ENCODE measurements at places on chromosomes 3 and 15. TPM values are rescaled to one million over a fixed set of nuclear protein-coding genes. Genes with fewer than 3 reads are reported as not detected.

The DGKG gene
- polyA plus RNA-seq = 0.22 TPM

The TGM4 gene
- 1.3 TPM for polyA plus RNA-seq

The INKA1 gene
- polyA plus RNA-seq = 12.0 TPM

The ISLR2 gene
- polyA plus RNA-seq = not detected

- no peak overlapping the region for H3K27ac ChIP-seq
- no peaks in the 10 kb centered on the region for H3K4me1 ChIP-seq
- no peaks in the 10 kb centered on the region for H3K36me3 ChIP-seq
- H3K27me3 ChIP-seq = no peaks in the 10 kb centered on the region
- no peak for DNase-seq
- H3K4me3 ChIP-seq = no peak overlapping the region
These were observed 89.9 kb upstream of the RORA start for GRCh38 chr15:61318802-61319525.

DNA sequence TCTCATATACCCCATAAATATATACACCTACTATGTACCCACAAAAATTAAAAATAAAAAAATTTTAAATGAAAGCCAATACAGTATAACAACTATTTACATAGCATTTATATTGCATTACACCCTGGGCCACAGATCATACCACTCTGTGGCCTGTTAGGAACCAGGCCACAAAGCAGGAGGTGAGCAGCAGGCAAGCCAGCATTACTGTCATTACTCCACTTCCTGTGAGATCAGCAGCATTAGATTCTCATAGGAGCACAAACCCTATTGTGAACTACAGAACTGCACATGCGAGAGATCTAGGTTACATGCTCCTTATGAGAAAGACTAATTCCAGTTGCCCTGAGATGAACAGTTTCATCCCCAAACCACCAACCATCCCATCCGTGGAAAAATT lies 17.4 kb downstream of the FILIP1L start:
- H3K27ac ChIP-seq = no peak overlapping the region
- H3K36me3 ChIP-seq = no peaks in the 10 kb centered on the region
- no peaks in the 10 kb centered on the region for H3K4me1 ChIP-seq
- no peak overlapping the region for H3K4me3 ChIP-seq
- DNase-seq = no peak

GRCh38 chr3:66907136-66907535 lies 91.0 kb upstream of the KBTBD8 start:
- no peaks in the 10 kb centered on the region for H3K36me3 ChIP-seq
- no peaks in the 10 kb centered on the region for H3K4me1 ChIP-seq

DNA sequence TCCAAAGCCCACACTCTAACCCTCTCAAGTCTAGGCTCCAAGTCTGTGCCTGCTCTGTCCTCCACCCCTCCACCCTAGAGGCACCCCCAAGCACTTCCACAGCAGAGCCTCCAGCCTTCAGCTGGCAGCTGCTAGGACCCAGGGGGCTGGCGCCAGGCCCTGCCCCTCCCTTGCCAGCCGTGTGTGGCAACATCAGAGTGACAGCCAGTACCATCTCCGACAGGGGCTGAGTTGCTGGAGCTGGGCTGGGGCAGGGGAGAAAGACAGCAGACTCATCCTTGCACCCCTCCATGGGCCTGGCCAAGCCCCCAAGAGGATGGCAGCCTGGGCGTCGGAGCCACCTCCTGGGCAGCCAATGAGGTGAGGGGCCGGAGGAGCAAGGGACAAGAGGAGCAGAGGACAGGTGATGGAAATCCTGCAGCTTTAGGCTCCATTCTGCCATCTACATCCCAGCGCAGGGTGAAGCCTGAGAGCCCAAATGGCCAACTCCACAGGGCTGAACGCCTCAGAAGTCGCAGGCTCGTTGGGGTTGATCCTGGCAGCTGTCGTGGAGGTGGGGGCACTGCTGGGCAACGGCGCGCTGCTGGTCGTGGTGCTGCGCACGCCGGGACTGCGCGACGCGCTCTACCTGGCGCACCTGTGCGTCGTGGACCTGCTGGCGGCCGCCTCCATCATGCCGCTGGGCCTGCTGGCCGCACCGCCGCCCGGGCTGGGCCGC lies at the start of gene GPR62:
Gene GPR62, plus strand, starts transcription at position 207 of the 718 bp plus-strand sequence. Its CDS starts 272 bp downstream, at position 479.
- H3K27me3 ChIP-seq = peaks cover 28% of the 10 kb centered on the region
- no peak for DNase-seq
- peaks cover 19% of the 10 kb centered on the region for H3K36me3 ChIP-seq
- peak within 1 kb of the TSS; percentile 20 for H3K4me3 ChIP-seq
- H3K4me1 ChIP-seq = peaks cover 11% of the 10 kb centered on the region
- no peak within 1 kb of the TSS for H3K27ac ChIP-seq

- no peaks in the 10 kb centered on the region for H3K36me3 ChIP-seq
- peaks cover 6% of the 10 kb centered on the region for H3K4me1 ChIP-seq
- no peak overlapping the region for H3K27ac ChIP-seq
- no peak overlapping the region for H3K4me3 ChIP-seq
- no peaks in the 10 kb centered on the region for H3K27me3 ChIP-seq
- no peak for DNase-seq
These were observed 82.2 kb downstream of the PLXNA1 start for GRCh38 chr3:127065138-127065427.

DNA sequence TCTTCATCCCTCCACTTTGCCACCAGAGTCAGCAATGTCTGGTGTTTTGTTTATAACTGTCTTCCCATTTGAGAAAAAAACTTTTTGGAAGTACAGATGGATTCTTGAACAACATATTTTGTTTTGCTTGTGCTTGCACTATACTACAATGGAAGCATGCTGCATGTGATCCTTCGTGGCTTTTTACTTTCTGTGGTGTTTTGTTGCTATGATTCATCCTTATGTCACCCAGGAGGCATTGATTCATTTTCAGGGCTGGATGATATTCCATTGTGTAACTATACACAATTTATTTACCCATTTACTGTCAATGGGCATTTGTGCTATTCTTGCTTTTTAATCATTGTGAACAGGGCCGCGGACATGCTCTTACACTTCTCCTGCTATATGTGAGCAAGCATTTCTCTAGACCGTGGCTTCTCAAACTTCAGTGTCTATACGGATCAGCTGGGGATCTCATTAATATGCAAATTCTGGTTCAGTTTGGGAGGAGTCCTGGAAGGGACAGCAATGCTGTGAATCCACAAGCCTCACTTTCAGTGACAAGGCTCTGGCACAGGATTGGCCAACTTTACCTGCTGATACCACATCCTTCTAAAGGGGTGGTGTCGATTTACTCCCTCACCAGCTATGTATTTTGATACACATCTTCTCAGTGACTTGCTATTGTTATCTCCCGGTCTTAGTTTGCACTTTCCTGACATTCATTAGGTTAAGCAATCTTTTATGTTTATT lies 65.9 kb downstream of the POLR2M start:
- DNase-seq = no peak
- no peaks in the 10 kb centered on the region for H3K36me3 ChIP-seq
- H3K27ac ChIP-seq = no peak overlapping the region
- no peaks in the 10 kb centered on the region for H3K27me3 ChIP-seq

DNA sequence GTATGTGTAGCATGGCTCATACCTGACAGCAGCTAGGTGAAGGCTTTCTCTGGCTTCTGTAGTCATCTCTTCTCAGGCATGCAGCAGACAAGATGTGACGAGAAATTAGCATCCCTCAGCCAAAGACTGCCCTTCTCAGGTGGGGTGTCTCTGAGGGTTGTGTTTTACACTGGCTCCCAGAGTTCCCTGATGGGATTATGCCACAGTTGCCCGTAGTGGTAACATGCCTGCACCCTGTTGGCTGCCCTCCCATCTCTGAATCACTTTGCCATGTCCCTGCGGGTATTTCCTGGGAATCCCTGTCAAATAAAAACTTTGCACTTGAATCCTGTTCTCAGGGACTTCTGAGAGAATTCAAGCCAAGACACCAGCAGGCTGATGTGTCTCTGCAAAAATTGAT lies 70.5 kb downstream of the LRTM1 start:
- H3K27ac ChIP-seq = no peak overlapping the region
- peaks cover 4% of the 10 kb centered on the region for H3K27me3 ChIP-seq
- peaks cover 17% of the 10 kb centered on the region for H3K4me1 ChIP-seq
- no peak overlapping the region for H3K4me3 ChIP-seq
- no peak for DNase-seq
- H3K36me3 ChIP-seq = no peaks in the 10 kb centered on the region

DNA sequence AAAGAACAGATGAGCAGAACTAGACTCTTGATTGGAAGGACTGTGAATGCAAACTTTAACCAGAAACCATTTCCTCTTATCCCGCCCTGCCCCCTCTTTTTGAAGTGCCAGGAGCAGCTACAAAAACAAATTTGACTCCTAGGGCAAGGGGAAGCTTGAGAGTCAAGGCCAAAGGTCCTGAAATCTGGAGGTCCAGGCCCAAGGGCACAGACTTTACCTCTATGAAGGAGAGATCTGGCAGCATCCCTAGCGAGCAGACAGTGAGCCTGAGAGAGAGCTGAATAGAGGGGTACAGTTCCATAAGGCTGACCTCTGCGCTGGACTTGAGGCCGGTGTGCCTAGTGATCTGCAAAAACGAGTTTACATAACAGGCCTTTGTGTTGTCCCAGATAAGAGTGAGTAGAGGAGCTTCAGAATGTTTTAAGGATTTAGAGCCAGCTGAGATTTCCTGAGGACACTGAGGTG lies 5.1 kb downstream of the RAB43 start:
- H3K27me3 ChIP-seq = no peaks in the 10 kb centered on the region
- H3K4me3 ChIP-seq = no peak overlapping the region
- no peak overlapping the region for H3K27ac ChIP-seq
- DNase-seq = no peak
- peaks cover 13% of the 10 kb centered on the region for H3K4me1 ChIP-seq

DNA sequence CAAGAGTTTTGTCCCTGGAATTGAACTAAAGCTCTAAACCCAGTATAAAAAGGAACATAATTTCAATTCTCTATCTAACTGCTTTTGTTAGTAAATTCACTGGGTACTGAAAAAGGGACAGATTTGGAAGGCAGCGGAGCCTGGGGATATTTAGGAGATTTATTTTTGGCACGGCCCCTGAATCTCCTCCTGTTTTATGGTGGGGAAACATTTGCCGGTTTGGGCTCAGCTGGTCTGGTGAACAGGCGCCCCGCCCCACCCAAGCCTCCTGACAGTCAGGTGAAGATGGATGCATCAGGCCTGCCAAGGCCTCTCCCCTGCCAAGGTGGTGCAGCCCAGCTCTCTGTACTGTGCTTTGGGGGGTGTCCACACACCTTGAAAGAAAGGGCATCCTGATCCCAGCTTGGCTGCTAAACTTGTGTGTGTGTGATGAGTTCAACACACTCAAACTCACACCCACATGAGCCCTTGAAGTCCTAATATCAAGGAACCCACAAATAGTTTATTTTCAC lies 46.3 kb downstream of the EBLN2 start:
- no peaks in the 10 kb centered on the region for H3K4me1 ChIP-seq
- H3K36me3 ChIP-seq = no peaks in the 10 kb centered on the region
- DNase-seq = no peak
- no peaks in the 10 kb centered on the region for H3K27me3 ChIP-seq
- H3K4me3 ChIP-seq = no peak overlapping the region

DNA sequence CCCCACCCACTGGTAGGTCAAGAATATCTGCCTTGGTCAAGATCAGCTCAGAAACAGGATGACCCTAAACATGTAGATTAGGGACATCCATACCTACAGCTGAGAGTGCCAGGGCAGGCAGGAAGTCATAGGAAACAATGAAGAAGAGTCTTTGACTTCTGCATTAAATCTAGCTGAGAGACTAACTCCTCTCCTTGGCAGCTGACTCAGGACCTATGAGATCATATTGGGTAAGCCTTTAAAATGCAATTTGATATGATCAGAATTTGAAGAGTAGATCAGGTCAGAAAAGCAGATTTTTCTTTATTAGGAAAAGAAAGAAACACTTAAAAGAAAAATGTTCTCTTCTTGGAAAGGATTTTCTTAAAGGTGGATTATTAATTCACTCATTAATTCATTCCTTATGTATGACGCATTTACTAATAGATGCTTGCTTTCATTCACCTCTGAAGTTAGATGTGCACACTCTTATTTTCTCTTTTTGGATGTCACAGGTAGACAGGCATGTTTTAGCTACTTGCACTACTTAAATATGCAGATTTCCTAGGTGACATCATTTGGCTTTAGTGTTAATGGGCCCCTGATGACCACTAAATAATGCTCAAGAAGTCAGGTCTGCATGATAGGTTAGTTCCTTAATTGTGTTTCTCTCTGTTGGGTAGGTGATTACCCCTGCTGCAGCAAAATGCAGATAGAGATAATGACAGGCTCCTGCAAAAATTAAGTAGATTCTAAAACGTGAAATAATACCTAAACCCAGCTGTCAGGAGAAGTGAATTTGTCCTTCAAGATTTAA lies 35.7 kb upstream of the GSK3B start:
- no peak overlapping the region for H3K4me3 ChIP-seq
- no peak overlapping the region for H3K27ac ChIP-seq
- H3K36me3 ChIP-seq = no peaks in the 10 kb centered on the region
- no peak for DNase-seq
- no peaks in the 10 kb centered on the region for H3K27me3 ChIP-seq

DNA sequence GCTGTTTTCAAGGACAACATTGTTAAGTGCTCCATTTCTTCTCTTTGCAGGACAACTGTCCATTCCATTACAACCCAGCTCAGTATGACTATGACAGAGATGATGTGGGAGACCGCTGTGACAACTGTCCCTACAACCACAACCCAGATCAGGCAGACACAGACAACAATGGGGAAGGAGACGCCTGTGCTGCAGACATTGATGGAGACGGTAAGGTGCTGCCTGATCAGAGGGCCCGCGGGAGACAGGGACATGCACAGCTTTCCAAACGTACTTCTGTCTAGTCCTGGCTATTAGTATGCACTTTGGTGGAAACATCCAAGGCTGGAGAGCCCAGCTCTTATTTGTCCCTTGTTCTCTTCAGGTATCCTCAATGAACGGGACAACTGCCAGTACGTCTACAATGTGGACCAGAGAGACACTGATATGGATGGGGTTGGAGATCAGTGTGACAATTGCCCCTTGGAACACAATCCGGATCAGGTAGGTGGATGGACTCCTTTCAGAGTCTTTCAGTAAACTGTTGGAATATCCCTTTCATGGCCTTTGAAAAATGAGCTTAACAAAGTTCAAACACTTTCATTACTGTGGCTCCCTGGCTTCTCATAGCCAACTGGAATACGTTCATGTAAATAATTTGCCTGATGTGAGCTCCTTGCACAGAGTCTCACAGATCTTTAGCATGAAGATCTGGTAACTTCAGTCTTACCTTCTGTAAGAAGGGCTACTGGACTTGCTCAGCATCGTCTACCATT lies 10.4 kb downstream of the THBS1 start:
- no peaks in the 10 kb centered on the region for H3K4me1 ChIP-seq
- DNase-seq = peak; percentile 36
- H3K4me3 ChIP-seq = no peak overlapping the region
- H3K27ac ChIP-seq = no peak overlapping the region
- peaks cover 48% of the 10 kb centered on the region for H3K36me3 ChIP-seq

DNA sequence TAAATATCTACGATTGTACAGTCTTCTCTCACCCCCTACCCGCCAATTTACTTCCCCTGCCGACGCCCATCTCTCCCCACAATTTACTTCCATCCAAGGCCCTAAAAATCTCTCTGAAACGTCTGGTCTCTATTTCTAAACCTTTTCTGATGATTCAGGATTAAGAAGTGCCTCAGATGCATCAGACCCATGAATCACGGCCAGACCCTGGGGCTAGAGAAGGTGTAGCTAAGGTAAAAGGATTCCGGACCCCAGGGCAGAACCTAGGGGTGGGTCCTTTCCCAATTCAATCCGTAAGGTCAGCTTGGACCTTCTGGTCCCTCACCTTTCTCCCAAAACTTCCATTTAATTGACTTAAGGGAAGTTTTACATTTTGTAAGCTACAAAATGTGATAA lies 46.4 kb downstream of the LRIG1 start:
- H3K36me3 ChIP-seq = peaks cover 6% of the 10 kb centered on the region
- H3K4me3 ChIP-seq = no peak overlapping the region
- no peak overlapping the region for H3K27ac ChIP-seq
- no peaks in the 10 kb centered on the region for H3K27me3 ChIP-seq
